ENCODE measurements at places on chromosomes 2 and 18.

GRCh38 chr2:118350621-118351020, 262.4 kb downstream of the INSIG2 start:
- no peak for DNase-seq

DNA sequence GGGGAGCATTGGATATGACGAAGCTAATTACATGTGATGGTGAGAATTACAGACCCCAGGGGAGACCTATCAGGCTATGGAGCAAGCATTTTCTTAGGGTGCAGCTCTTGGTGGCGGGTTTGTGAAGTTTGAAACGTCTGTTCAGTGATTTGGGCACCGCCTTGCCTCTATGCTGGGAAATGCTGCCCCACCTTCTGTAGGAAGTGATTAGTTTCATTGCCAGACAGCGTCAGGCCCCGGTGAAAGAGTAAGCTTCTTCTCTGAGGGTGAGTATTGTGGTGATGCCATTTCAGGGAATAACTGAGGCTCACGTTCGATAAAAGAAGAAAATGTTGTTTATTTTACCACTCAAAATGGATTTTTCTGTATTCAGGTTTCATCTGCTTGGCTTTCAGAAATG, 186.2 kb upstream of the CDH2 start:
- DNase-seq = no peak

DNA sequence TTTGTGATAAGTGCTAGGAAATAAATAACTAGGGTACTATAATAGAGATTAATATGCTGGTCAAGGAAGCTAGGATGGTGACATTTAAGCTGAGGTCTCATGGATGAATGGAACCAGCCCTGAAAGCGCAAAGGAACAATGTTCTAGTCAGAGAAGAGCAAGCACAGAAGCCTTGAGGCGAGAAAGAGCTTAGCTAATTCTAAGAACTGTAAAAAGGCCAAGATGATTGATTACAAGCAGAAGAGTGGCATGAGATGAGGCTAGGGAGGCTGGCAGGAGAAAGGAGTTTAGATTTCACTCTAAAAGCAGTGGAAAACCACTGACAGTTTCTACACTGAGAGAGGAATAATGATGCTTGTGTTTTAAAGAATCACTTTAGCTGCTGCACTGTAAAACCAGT, 3.4 kb upstream of the YIPF4 start:
- DNase-seq = no peak

DNA sequence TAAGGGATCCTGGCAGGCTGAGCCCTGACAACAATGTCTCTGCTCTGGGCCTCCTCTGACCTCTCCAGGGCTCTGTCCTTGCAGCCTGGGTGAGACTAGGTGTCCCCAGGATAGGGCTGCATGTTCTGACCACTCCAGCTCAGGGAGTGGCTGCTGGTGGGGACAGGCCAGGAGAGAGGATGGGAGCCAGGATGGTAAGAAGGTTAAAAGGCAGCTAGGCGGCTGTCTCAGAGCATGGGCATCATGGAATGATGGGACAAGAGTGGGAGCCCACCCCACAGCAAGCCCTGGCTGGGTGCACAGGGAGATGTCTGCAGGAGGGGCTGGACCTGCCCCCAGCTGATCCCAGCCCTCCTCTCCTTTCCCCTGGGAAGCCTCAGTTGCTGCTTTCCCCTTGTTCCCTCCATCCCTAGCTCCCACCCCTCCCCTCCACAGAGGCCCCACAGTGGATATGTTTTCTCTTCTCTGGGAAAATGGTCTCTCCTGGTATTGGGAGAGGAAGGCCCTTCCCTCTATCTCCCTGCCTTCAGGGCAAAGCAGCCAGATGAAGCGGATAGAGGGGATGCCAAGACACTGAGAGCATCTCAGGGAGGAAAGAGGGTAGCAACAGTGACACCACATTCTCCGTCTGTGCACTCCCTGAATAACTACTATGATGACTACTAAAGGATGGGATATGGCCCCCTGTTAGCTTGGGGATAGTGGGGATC, 334.3 kb downstream of the DYSF start:
- DNase-seq = no peak

DNA sequence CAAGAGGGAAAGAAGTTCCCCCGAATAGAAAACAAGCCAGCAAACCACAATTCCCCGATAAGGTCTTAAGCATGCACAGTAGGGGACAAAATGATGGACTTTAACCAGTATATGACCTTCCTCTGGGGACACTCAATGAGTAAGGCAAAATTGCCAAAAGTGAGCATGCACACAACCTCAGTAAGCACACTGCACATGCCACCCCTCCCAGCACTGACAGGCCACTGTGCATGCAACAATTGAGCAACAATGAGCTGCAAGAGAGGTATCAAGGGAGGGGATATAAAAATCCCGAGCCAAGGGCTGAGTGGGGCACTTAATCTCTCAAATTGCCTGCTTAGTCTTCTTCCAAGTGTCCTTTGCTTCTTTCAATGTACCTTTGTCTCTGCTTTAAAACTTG, 935.8 kb upstream of the SLC39A10 start:
- DNase-seq = no peak

DNA sequence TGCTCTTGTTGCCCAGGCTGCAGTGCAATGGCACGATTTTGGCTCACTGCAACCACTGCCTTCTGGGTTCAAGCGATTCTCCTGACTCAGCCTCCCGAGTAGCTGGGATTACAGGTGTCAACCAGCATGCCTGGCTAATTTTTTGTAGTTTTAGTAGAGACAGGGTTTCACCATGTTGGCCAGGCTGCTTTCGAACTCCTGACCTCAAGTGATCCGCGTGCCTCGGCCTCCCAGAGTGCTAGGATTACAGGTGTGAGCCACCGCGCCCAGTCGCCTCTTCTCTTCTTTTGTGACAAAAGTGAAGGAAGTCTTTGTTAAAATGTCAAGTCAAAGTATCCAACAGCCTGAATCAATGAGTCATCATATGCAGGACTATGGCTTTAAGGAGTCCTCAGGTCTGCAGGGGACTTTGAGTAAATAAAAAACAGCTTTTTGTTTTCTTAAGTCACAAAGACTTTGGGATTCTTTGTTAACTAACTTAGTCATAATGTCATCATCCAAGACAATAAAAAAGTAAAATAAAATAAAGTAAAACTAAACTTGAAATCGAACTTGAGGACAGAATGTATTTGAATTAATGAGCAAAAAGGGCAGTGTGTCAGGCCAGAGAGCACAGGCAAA, 1153.2 kb downstream of the SUCLG1 start:
- no peak for DNase-seq

- no peak for DNase-seq
Measured at GRCh38 chr2:234304950-234305349, 191.9 kb downstream of the ARL4C start.

GRCh38 chr2:105244451-105244850, 2.9 kb downstream of the GPR45 start:
- DNase-seq = peak; percentile 16

DNA sequence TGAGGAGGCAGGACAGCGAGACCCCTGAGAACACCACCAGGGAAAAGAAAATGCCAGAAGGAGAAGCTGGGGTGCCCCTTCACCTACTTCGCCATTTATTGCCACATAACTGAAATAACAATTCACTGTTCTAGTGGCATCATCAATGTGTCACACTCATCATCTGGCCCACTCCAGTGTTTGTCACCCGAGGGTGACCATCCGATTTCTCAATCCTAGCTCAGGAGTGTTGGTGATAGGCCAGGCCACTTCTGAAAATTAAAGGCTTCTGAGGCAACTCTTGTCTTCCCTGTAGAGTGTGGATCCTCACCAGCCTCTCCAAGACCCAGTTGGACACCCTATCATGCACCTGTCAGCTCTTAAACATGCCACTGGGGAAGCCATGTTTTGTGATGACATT, 62.9 kb upstream of the BZW1 start:
- DNase-seq = no peak

GRCh38 chr2:225894236-225894980, 494.9 kb downstream of the NYAP2 start:
- no peak for DNase-seq

DNA sequence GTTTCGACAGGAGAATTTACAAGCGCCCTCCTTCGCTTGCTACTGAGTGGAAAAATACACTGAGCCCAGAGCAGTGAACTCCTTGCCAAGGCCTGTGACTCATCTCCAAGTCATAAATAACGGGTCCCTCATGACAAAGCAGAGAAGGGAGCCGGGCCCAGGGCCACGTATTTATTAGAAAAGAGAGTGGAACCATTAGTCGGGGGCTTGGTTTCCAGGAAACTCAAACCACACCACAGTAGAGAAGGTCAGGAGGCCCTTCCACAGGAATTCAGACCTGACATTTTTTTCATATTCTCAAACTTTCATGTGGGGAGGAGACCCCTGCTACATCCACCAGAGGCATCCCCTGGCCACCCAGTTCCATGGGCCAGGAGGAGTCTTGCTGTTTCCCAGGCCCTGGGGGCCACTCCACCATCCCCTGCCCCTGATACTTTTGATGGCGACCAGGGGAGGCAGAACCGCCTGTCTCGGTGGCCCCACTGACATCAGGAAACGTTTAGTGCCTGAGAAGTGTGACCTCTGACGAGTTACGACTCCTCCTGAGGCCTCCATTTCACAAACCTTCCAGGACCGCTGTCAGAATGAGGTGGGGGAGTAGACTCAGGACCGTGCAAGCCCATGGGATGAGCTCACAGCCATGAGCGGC, 289.7 kb downstream of the DYSF start:
- DNase-seq = no peak

GRCh38 chr2:5203134-5203755, 488.9 kb upstream of the SOX11 start:
- no peak for DNase-seq

GRCh38 chr2:200305797-200306195, 697 bp upstream of the SPATS2L start:
- DNase-seq = peak; percentile 24

DNA sequence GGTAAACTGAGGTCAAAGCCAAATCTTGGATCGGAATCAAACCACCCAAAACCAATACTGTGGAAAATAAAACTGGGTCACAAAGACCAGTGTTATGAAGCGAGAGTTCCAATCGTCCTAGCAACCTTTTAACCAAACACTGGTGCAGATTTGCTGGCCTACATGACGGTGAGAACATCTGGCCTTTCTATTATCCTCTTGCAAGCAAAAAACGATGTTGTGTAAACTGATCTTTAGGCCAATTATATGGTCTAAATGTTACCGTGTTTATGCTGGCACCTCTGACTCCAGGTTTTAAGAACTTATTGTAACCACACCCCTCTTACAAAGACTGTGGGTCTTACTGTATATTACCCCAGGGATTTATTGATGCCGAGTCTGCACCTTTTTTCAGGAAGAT, 145.9 kb downstream of the GFPT1 start:
- DNase-seq = no peak

DNA sequence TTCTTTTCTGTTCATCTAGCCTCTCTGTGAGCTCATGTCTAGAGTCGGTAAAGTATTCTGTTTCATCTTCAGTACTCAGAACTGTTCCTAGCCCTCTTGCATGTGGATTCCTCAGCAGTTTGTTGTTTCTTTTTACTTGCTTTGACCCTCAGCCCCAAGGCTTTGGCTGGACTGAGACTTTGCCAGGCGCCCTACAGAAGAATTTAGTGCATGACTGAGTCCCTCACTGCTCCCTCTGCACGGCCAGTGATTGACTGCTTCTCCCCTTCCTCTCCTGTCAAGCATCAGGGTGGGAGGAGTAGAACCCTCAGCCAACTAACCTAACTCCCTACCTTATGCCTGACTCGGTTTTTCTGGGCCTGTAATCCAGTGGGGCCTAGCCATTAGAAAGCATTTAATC, 109.8 kb downstream of the ESCO1 start:
- no peak for DNase-seq

DNA sequence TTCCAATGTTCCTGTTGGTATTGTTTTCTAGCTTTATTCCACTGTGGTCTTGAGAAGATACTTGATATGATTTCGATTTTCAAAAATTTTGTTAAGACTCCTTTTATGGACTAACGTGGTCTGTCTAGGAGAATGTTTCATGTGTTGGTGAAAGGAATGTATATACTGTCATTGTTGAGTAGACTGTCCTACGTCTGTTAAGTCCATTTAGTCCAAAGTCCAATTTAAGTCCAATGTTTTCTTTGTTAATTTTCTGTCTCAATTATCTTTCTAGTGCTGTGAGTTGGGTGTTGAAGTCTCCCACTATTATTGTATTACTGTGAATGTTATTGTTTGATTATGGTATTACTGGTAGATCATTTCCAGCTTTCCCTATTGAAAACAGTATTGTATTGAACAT, 55.8 kb upstream of the TTC27 start:
- no peak for DNase-seq

- DNase-seq = no peak
Measured at GRCh38 chr2:120226316-120226715, 3.1 kb upstream of the TMEM185B start.

DNA sequence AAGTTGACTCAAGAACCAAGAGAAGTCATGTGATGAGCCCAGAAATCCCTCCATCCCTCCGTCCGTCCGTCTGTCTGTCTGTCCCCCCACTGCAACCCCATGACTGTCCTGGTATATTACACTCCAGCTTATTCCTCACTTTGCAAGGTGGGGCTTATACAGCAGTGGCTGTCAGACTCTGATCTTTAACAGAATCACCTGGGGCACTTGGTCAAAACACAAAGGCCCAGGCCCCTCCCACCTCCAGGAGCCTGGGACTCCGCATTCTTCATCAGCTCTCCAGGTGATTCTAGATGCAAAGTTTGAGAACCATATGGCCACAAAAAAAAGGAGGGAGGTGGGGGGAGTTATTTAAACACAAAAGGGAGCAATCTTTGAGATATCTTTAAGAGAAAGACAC, 61.4 kb downstream of the MYO5B start:
- DNase-seq = no peak

DNA sequence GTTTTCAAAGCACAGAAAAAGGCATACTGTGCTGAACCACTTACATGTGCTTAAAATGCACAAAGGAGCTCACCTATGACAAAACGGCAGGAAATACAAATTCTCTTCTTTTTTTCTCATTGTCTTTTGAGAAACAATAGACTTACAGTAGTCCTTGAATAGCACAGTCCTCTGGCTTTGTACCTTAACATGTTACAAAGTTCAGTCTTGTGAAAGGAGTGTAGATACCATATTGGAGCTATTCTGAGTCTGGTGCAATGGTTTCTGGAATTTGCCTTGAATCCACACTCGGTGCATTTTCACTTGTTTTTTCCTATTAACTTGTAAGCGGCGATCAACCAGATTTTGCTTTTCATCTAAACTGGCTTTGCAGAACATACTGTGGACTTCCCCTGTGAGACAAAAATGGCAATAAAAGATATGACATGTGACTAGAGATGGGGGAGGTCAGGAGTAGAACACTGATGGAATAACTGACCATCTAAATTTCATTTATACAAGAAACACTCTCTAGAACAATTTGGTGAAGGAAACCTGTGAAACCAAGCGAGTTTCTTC, 109.7 kb downstream of the METTL8 start:
- no peak for DNase-seq

DNA sequence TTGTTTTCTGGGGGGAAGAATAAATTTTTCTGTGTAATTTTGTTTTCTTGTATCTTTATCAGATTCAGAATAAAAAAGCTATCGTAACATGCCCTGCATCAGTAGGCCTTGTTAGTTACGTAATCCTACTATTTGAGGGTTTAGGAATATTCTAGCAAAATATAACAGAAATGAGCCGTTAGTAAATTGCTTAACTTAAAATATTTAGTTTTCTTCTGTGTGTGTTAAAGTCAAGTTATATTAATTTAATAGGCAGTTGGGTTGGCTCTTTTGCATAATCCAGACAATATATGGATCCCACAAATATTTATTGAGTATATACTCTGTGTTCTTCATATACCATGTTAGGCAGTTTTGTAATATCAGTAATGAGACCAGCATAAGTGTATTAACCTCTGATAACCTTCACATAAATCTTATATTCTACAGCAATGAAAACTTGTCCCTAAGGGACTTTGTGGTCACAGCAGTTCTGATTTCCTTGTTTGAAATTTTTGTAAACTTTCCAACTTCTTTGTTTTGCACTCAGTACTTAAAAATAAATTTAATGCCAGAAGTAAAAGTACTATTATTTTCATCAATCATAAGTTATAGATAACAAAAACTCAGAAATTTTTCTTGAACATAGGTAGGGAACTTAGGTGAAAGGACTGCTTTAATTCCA, 151.9 kb downstream of the FMNL2 start:
- no peak for DNase-seq

Data from hematopoietic multipotent progenitor cell treated with erythropoietin and hydrocortisone succinate and interleukin-3 and kit ligand, for 6 days (in vitro differentiated cells).